Stimulated activated CD4-positive, alpha-beta T cell treated with anti-CD3 and anti-CD28 coated beads, Interleukin-12 subunit alpha, Interleukin-12 subunit beta, amount 100 ng/mL, for 4 hours (primary cell): ENCODE measurements at places on chromosomes 16 and 17.

DNA sequence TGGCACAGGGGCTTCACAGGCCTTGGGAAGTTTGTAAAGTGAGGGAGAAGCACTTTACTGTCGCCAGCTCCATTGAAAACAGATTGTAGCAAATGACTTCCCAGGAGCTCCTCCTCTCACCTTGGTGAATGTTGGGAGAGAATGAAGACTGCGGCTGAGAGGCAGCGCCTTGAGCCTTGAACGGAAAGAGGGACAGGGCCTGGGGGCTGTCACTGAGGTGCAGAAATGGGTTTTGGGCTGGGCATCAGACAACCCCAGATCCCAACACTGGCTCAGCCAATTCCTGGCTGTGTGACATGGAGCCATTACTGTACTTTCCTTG is 603 bp upstream of the MRTFB start:
- DNase-seq, result no peak

GRCh38 chr16:74936902-74937560 is 47.9 kb downstream of the WDR59 start:
- no peak for DNase-seq

GRCh38 chr17:63024716-63025115 is 58.7 kb downstream of the TANC2 start:
- no peak for DNase-seq

DNA sequence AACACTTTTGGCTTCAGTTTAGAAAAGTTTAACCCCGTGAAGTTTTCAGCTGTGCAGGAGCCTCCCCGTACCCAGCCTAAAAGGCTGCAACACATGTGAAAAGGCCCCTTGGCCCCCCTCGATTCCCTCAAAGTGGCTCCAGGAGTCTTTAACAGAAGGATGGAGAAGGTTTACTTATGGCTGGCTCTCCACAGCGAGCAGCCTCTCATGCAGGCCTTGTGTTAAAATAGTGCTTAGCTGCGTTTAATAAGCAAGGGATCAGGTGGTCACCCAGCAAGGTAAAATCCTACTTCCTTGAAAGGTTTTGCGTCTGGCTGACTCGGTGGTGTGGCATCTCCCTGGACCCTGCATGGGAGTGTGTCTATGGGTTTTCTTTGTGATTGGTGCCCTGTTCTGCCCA is 8.4 kb upstream of the CYLD start:
- DNase-seq, result no peak

GRCh38 chr16:51163366-51163765 is 12.3 kb upstream of the SALL1 start:
- DNase-seq, result no peak

DNA sequence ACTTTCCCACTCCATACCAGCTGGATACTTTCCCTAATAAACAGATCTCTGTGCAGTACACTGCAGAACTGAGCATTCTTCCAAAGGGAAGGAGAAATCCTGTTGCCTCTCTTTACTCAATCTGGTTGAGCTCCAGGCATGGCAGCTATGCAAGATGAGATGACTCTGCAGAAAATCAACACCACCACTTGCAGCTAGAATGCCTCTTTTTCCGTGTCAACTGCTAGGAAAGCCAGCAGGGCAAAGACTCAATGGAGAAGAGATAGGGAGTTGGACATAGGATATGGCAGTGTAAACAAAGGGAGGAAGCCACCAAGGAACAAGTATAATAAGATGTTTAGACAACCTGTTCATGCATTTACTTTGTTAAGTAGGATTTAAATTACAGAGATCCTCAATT is 40.4 kb upstream of the CORO6 start:
- no peak for DNase-seq

- peak; percentile 80 for DNase-seq
Measured at GRCh38 chr16:29806099-29806579, at the start of gene MAZ. TSS of gene MAZ (plus strand) at chr16:29806529. CDS start at chr16:29806702, 173 bp downstream.

GRCh38 chr16:67150047-67150832 is 558 bp downstream of the B3GNT9 start:
- DNase-seq, result no peak

GRCh38 chr17:15447928-15448579 is 19.4 kb downstream of the CDRT4 start:
- no peak for DNase-seq

GRCh38 chr16:15835136-15835878 is 21.5 kb downstream of the MYH11 start:
- no peak for DNase-seq

- DNase-seq, result peak; percentile 27
Measured at GRCh38 chr17:29138971-29139691, 41.1 kb downstream of the MYO18A start.

DNA sequence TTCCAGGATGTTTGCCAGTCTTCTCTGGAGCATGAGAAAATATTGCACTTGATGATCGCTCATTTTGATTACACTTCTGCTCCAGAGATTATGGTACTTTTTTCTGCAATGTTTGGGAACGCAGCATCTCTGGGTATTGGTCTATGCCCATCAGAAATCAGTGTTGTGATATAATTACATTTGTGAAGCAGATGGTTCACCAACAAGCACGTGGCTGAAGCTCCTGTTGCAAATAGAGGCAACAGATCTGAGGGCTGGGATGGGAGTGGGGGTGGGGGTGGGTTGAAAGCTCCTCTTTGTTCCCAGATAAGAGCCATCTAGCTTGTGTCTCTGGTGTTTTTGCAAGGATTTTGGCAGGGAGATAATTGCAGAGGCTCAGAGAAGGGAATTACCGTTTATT is 252.3 kb downstream of the SHISA9 start:
- no peak for DNase-seq

DNA sequence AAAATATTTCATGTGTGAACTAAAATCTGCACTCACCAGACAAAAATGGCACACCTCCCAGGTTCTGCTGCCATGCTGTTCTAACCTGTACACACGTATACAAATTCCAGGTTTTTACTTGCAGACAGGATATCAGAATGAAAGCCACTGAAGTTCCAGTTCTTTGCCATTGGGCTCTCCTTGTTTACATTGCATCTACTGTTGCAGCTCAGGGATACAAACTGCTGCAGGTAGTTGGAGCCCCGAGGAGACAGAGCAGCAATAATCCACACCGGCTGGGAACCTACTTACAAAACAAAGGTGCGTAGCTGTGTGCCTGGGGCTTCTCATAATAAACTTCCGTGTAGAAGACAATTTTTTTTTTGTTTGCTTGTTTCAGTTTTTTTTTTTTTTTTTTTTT is 59.6 kb downstream of the HAPSTR1 start:
- no peak for DNase-seq

- DNase-seq, result no peak
Measured at GRCh38 chr17:29283496-29283895, 10.5 kb downstream of the NUFIP2 start.

GRCh38 chr17:78803186-78803845 is 21.2 kb upstream of the CYTH1 start:
- DNase-seq, result no peak

DNA sequence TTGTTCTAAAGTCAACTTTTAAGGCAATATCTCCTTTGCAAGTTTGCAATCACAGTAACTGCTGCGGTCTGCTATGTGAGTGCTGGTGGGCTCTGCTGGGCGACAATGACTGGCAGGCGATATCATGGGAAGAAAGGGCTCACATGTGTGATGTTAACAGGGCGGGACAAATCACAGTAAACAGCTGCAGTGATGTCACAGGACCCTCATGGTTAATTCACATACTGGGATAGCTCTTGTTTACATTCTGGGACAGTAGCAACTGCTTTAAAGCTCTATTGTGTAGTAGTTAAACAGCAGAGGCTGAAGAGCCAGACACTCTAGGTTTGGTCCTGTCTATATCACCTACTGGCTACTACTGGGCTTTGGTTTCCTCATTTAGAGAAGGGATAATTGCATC is 257.2 kb upstream of the ASIC2 start:
- DNase-seq, result no peak

- no peak for DNase-seq
Measured at GRCh38 chr17:17062356-17062755, 20.1 kb downstream of the MPRIP start.

DNA sequence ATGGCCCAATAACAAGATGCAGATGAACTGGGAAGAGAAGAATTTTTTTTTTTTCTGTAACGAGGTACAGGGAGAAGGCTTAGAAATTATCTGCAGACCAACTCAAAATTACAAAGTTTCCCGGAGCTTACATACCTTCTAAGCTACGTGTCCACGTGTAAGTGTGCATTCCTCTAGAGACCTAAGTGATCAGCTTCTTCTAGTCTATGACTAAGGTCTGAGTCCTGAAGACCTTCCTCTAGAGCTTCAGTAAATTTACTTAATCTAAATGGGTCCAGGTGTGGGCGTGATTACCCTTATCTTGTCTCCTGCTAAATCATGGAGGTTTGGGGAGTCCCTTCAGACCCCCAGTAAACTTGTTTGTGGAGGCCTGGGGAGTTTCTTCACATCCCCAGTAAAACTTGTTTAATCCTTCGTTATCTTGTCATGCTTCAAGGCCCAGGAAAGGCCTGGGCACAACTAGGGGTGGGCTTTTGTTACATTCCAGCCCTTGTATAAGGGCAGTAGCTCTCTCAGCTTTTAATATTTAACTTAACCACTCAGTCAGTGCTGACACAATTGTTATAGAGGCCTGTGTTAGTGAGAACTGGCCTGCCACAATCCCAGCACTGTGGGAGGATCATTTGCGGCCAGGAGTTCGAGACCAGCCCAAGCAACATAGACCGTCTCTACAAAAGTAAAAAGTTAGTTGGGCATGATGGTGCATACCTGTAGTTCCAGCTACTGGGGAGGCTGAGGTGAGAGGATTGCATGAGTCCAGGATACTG is 342.3 kb downstream of the SNX29 start:
- DNase-seq, result no peak

- peak; percentile 52 for DNase-seq
Measured at GRCh38 chr17:74325743-74326379, at the start of gene KIF19. TSS of gene KIF19 (plus strand) at chr17:74326226. CDS start at chr17:74326350, 124 bp downstream.

- no peak for DNase-seq
Measured at GRCh38 chr16:16036359-16036792, 87.0 kb downstream of the ABCC1 start.

- DNase-seq, result no peak
Measured at GRCh38 chr17:74410001-74410443, 21.9 kb upstream of the GPRC5C start.

DNA sequence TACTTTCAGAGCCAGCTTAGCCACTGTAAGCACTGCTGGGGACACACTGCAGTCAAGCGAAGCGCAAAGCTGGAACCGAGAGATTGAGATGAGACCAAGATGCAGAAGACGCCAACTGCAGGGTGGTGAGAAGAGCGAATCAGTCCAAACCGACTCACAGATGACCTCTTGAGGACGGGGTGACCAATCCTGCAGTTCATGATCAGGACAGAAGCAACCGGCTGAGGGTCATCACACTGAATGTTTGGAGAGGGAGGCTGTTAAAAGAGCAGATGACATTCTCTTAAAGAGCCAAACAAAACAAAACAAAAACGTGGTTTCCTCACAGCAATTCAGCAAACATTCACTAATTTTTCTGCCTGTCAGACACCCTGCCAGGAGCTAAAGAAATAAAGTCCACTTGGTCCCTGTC is 8.5 kb downstream of the HASPIN start:
- no peak for DNase-seq

DNA sequence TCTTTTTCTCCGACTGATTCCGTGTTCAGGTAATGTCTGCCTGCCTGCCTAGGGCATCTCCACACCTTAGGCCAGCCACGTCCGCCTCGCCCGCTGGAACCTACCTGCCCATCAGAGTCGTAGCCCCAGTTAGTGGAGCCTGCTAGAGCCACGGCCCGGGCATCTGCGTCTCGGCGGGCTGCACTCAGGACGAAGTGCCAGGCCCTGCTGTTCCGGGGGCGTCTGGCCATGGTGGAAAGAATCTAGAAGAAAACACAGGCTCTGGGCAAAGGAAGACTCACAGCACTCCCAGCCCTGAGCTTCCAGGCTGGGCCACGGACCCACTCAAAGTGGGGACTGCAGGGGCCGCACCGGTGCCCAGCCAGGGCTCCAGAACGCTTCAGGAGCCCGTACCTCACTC is 1.1 kb downstream of the SPSB3 start:
- no peak for DNase-seq

- no peak for DNase-seq
Measured at GRCh38 chr16:17296431-17296830, 174.3 kb downstream of the XYLT1 start.

GRCh38 chr17:46274238-46274637 is 20.7 kb upstream of the LRRC37A start:
- no peak for DNase-seq

- DNase-seq, result no peak
Measured at GRCh38 chr16:35605921-35606320, 2146.5 kb downstream of the TP53TG3F start.

GRCh38 chr16:13194766-13195165 is 293.4 kb downstream of the SHISA9 start:
- no peak for DNase-seq

DNA sequence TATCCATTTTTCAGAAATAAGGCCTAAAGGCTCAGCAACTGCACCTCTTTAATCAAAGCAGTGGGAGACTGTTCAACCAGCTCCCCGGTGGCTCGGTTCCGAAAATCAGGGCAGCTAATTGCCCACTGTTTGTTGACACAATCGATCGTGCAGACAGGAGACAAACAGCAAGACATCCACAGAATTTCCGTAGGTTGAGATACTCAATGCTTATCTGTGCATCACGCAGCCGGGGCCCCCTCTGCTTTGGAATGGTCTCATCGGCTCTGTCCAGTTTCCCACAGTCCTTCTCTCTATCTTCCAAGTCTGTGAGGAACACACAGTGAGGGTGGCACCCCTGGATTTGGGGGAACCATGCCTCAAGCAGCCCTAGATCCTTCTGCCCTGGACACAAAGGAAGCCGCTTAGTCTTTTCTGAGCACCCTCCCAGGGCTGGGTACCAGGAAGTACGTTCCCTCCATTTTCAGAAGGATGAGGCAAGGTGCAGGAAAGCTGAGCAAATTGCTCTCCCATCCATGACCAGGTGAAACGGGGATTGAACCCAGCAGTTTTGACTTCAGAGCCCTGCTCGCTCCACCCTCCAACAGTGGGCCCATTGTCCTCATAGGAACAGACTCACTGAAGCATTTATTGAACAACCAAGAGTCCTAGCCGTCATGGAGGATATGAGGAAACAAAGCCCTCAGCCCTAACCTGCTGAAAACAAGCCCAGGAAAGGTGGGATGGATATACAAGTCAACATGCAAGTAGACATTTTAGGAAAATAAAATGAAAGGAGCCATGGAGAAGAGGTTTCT is 70.7 kb downstream of the C16orf95 start:
- DNase-seq, result no peak
